Activated T-helper 9 cell treated with anti-CD3 and anti-CD28 coated beads, Interleukin-2, amount 50 U/mL, for 16 hours (primary cell): ENCODE measurements at places on chromosomes 16 and 17.

- no peak for DNase-seq
Observed at GRCh38 chr17:36747861-36748260, 146.5 kb downstream of the MRM1 start.

GRCh38 chr17:48162946-48163506 lies 55.5 kb downstream of the SNX11 start:
- DNase-seq, result no peak

DNA sequence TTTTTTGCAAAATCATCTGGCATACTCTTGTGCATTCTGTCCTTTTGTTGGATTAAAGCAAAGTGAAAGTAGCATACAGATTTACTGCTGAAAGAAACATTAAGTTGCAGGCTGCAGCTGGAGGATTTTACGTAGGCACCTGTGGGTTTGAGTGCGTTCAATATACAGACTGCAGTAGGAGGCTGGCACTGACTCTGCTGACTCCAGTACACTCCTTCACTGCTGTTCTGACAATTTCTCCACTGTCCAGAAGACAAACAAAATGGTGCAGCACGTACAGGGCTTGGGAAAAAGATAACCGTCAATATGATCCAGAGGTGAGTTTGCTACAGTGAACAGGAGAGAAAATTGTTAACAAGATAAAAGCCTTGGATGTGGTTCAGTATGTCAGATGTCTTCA lies 73.3 kb downstream of the TANC2 start:
- DNase-seq, result no peak

GRCh38 chr16:1019231-1020090 lies 37.9 kb downstream of the SOX8 start:
- no peak for DNase-seq
